ENCODE measurements at places on chromosomes 12 and 14.

GRCh38 chr12:5650829-5651461, 219.0 kb downstream of the NTF3 start:
- no peak for DNase-seq

- peak; percentile 8 for DNase-seq
Measured at GRCh38 chr12:46358791-46359666, 13.5 kb downstream of the SLC38A2 start.

GRCh38 chr12:32606443-32606842, 72.7 kb upstream of the DNM1L start:
- DNase-seq = no peak

DNA sequence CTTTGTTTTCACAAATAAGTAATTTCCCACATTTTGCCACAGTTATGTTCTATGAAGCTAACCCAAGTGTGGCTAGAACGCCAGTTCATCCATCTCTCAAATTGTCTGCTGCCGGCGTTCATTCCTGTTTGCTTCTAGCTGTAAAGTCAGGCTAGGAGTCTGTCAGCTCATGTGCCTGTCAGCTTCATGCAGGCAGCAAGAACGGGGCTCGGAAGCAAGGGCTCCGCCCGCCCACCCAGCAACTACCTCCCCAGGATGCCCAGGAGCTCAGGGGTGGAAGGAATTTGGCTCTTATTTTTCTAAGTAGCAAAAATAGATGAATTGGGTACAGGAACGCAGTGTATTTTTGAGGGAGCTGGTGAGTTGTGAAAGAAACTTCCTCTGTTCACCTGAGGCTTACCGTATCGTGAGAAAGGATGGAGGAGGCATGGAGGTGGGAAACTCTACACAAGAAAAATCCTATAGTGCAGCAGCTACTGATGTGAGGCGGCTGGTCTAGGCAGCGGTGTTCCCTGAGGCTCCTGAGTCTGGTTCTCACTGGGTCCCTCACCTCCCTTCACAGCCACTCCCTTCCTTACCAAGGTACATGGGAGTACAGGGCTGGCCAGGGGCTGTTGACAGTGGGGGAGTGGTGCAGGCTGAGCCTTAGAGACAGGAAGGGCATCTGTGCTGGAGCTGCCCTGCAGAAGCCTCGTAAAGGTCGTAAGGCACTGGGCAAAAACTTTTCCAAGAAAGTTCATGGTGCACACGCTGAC, 54.5 kb upstream of the AMN start:
- no peak for DNase-seq

- no peak for DNase-seq
Measured at GRCh38 chr14:94571950-94572349, 9.3 kb upstream of the SERPINA5 start.

- no peak for DNase-seq
Measured at GRCh38 chr12:74418573-74418972, 119.1 kb upstream of the ATXN7L3B start.

DNA sequence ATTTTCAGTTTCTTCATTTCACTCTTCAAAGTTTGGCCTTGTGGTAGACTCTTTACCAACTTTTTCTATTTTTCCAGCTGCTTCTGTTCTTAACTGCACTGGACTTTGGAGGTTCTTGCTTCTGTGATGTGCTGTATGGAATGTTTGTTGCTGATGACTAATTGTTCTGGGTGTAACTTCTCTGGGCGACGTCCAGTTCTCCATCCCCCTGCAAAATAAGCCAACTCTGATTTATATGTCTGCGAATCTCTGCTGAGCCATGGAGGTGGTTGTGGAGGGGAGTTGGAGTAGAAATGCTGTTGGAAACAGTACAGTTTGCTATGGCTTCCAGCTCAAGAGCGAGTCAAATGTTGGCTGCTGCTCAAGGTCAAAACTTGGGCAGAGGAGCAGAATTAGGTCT, 113.9 kb upstream of the DYRK2 start:
- DNase-seq = no peak

GRCh38 chr12:73308747-73309146, 1036.6 kb downstream of the TRHDE start:
- DNase-seq = no peak

GRCh38 chr12:39287817-39288216, 155.1 kb downstream of the KIF21A start:
- DNase-seq = peak; percentile 48

- no peak for DNase-seq
Measured at GRCh38 chr12:112317481-112317880, 64.8 kb downstream of the HECTD4 start.

DNA sequence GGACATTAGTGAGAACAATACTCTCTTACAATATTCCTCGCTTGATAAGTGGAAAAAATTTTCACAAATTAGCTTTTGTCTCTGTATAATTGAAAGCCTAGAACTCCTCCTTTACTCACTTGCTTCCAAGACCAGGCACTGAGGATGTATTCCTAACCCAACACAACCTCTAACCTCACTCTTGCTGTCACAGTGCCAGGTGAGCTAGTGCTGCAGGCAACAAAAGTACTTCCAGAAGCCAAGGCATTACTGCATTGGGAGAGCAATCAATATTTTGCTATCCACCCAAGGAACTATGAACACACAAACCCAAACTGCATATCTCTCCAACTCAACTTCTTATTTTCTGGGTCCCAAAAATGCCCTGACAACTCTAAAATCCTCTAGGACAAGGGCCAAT, 1081.0 kb downstream of the VRK1 start:
- DNase-seq = no peak

- DNase-seq = no peak
Measured at GRCh38 chr12:92111256-92111655, 34.4 kb downstream of the BTG1 start.

GRCh38 chr14:34668111-34668510, 38.2 kb upstream of the SNX6 start:
- DNase-seq = peak; percentile 61

DNA sequence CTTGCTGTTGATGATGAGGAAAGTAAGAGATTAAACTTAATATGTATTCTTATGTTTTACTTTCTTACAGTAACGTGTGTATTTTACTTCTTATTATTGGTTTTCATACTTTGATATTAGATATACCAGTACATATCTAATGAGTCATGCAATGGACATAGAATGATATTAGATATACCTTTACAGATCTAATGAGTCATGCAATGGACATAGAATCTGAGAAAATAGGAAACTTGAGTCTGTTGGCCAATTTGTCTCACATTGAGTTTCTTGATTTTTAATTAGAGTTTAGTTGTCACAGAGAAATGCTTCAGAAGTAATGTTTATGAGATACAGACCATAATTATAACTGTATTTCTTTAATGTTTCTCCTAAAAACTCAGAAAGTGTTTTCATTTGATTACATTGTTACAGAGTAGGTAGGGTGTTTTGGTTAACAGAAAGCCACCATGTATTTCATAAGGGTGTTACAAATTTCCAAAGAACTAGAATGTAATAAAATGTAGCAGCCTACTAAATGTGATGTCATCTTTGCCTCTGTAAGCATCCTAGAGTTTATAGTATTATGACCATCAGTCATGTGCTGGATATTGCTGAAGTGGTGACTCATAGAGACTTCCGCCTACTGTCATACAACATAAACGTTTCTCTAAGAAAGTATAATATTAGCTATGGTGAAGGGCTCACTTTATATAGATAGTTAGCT, 3.0 kb downstream of the GAS2L3 start:
- peak; percentile 83 for DNase-seq

- DNase-seq = no peak
Measured at GRCh38 chr12:3418609-3419390, 72.2 kb upstream of the PRMT8 start.

DNA sequence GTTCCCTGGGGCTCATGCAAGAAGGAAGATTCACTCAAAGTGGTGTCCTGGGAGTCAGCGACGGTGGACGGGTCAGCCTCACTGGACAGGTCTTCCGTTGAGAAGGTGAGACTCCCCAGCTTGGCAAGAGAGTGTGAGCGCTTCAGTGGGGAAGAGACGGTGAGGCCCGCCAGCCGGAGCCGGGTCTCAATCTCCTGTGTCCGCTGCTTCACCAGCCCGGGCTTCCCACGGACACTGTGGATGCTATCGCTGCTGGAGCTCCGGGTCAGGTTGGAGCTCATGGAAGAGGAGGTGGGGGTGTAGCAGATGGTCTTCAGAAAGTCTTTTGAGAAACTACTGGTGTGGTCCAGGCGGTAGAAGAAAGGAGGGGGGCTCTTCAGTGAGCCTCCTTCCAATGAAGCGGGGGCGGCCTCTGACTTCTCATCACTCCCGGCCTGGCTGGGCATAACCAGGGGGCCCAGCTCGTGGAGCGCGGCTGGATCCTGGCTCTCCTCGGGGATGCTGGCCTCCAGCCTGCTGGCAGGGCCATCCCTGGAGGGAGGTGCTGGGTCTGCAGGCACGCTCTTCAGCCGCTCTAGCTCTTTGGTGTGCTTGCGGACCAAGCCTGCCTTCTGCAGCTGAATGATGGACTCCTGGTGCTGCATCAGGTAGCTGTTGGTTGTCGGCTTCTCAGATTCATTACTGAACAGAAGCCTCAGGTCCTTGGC, 56.9 kb upstream of the CORO1C start:
- DNase-seq = no peak

DNA sequence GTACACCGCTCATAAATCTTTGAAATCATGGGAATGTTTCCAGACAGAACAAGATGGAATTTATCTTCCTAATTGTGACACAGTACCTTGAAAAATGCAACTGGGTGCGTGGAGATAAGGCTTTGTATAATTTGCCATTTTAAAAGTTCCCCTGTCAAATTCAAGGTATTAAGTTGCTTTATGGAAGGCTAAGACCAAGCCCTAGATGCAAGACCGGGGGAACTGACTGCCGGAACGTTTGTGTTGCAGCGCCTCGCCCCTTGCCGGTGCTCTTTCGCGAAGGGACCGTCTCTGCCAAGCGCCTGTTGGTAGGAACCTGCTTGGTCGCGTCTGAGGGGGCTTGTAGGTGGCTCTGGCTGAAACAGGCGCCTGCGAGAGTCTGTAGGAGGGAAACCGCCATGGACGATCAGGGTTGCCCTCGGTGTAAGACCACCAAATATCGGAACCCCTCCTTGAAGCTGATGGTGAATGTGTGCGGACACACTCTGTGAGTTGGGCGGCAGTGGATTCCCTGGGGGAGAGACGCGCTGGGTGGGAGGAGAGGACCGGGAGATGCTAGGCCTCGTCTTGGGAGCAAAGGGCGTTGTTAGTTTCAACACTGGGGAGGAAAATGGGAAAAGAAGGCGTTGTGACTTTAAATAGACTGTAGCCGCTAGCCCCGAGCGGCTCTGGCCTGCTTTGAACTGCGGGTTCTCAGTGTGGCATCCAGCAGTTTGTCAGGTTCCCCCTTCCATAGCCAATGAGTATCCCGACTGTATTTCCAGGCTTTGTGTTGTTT, at the start of gene MNAT1:
Gene MNAT1, plus strand, starts transcription at position 297 of the 778 bp plus-strand sequence. Its CDS starts 102 bp downstream, at position 399.
- DNase-seq = peak; percentile 72

- DNase-seq = peak; percentile 23
Measured at GRCh38 chr14:75049731-75050201, 1.5 kb downstream of the MLH3 start.

DNA sequence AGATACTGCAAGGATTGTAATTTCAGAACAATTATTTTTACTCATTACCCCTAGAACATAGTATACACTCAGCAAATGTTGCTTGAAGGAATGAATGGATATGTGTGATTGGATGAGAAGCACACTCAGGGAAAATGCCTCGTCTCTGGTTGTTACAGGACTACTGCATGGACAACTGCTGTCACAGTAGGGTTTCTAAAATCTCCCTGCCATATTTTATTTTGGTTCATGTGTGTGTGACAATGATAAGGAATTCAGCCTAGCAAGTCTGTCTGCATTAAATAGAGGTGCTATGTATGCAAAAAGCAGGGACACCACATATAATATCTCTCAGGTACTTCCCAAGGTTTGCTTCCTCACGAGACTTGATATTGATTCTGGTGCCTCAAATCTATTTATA, 1.4 kb downstream of the PTPRR start:
- no peak for DNase-seq

DNA sequence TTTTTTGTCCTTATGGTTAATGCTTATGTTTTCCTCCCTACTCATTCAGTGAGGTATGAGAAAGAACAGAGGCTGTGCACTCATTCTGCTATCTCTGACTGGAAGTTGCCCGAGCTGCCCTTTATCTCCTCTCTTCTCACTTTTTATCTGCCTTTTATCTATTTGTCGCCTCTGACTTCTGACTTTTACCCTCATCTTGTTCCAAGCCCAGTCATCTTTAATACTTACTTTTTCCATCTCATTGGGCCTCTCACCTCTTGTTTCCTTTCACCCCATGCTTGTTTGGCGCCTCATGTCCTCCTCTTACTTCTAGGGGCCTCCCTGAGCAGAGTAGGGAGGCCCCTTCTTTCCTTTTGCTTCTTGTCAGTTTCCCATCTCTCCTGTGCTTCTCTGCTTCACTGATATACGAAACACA, 50.7 kb downstream of the DIP2B start:
- DNase-seq = no peak

GRCh38 chr12:98645572-98646067, 530 bp downstream of the APAF1 start:
- DNase-seq = peak; percentile 45

GRCh38 chr14:79407572-79407971, 803.7 kb downstream of the DIO2 start:
- no peak for DNase-seq

GRCh38 chr12:105745811-105746210, 392.9 kb downstream of the NUAK1 start:
- DNase-seq = no peak

DNA sequence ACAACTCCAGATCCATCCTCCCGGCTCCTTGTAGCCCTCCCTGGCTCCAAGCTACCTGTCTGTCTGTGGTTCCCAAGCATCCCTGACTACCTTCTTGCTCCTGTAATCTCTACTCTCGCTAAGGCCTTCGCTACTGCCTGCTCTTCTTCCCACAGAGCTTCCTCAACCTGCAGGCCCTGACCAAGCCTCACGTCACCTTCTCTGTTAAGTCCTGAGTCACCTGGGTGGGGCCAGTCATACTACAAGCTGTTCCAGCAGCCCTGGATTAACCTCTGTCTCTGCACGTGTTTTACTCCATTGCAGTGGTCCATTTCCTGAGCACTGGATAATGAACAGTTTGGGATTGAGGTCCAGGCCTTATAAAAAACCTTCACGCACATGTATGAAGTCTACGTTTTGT, 770.7 kb downstream of the BCL11B start:
- DNase-seq = no peak

DNA sequence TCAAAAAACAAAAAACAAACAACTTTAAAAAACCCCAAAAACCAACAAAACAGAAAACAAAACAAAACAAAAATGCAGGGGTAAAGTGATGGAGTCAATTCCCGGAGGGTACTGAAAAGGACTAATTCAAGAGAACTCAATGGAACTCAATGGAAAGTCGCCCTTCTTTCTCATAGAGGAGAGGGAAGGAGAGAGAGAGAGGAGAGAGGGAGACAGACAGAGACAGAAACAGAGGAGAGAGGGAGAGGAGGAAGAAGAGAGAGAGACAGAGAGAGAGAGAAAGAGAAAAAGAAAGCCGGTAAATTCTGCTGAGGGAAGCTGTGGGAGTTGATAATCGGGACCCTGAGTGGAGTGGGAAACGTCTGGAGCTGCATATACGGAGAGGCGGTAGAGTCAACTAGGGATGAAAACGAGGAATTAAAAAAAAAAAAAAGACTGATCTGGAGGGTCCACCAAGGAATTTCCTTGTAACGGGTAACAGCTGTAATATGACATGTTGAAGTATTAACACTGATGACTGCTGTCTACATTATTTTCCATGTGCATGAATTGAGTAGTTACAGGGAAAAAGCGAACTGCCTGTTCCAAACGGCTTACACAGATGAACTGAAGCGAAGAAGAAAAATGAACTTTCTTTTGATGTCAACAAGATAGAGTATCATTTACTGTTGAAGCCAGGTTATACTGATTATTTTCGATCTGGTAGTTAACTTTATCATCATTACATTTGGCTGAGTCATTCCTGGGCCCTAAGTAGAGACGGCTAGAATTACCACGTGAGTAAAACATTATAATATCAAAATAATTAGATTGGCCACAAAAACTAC, 934 bp upstream of the ZC2HC1C start:
- DNase-seq = peak; percentile 11
